ENCODE measurements at places on chromosomes 5 and 9.

DNA sequence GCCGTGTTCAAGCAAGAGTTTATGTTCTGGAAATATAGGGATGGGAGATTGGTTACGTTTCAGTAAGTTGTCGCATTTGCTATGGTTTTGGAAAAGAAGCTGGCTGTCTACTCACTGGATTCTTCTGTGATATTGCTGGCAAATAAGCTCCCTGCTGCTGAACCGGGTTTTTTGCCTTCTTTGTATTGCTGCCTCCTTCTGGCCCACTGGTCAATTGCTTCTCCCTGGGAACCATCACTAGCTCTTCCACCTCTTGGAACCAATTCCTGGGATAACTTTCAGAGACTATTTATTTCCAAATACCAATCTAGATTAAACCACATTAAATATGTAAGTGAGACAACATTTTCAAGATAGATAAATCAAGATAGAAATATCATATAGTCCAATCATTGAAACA lies 43.0 kb downstream of the NUDT12 start:
- DNase-seq = no peak

- peak; percentile 88 for DNase-seq
These were observed 1.4 kb upstream of the ENC1 start for GRCh38 chr5:74641735-74642542.

GRCh38 chr9:33180526-33181184 lies 13.5 kb upstream of the B4GALT1 start:
- no peak for DNase-seq

DNA sequence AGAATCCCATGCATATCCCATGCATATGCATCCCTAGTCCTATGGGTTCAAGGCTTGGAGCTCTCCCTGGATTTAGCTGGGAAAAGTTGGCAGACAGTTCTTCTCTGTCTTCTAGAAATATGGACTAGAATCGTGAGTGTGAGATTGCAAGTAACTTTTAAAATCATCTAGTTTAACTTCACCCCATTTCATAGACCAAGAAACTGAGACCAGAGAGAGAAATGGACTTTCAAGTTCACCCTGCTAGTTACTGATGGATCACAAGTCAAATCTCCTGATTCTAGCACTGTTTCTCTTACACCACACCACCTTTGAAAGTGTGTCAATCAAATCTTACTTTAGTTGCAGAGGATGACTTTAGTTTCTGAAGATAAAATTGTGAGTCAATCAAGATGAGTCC lies 13.4 kb downstream of the TGFBI start:
- DNase-seq = no peak

GRCh38 chr5:36237751-36238150 lies 4.0 kb downstream of the NADK2 start:
- no peak for DNase-seq

GRCh38 chr5:30413540-30413939 lies 779.9 kb upstream of the CDH6 start:
- DNase-seq = no peak

DNA sequence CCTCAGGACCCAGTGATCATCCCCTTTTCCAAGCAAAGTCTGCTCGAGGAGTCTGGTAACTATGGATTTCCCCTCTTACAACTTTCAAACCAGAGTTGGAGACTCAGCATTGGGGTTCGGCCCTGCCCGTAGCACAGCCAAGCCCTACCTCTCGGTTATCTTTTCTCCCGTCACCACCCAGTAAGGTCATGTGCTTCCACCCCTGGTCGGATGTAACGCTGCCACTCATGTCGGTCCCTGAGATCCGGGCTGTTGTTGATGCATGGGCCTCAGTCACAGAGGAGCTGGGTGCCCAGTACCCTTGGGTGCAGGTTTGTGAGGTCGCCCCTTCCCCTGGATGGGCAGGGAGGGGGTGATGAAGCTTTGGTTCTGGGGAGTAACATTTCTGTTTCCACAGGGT lies 1.2 kb downstream of the GALT start:
- no peak for DNase-seq

GRCh38 chr5:107518616-107519015 lies 152.1 kb downstream of the EFNA5 start:
- DNase-seq = no peak
